ENCODE measurements at places on chromosomes 5 and 9.
A peak's percentile ranks its signal among the peaks of the same experiment; 100 is the strongest.

GRCh38 chr5:42767491-42768105 lies 11.0 kb downstream of the CCDC152 start:
- no peak for DNase-seq

GRCh38 chr5:168820874-168821273 lies 241.7 kb upstream of the PANK3 start:
- no peak for DNase-seq

DNA sequence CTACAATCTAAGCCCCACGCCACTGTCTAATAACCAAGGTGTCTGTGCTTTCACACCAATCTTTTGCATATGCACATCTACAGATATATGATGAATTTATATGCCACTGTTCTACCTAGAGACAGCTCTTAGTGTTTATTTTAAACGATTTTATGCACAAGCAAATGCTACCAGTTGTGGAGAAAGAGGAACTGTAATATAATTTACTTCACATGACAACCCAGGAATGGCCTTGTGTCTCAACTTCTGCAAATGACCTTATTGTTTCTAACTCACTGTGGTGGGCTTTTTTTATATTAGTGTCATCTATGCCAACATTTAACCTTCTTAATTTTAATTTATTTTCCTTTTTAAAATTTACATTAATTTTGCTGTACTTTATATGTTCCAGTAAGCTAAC lies 531.1 kb upstream of the TLE4 start:
- DNase-seq = no peak

GRCh38 chr9:72305102-72305546 lies 59.9 kb downstream of the ZFAND5 start:
- peak; percentile 60 for DNase-seq

- no peak for DNase-seq
Measured at GRCh38 chr5:112159435-112159834, 259.6 kb downstream of the EPB41L4A start.
